ENCODE measurements at places on chromosomes 4 and X.

DNA sequence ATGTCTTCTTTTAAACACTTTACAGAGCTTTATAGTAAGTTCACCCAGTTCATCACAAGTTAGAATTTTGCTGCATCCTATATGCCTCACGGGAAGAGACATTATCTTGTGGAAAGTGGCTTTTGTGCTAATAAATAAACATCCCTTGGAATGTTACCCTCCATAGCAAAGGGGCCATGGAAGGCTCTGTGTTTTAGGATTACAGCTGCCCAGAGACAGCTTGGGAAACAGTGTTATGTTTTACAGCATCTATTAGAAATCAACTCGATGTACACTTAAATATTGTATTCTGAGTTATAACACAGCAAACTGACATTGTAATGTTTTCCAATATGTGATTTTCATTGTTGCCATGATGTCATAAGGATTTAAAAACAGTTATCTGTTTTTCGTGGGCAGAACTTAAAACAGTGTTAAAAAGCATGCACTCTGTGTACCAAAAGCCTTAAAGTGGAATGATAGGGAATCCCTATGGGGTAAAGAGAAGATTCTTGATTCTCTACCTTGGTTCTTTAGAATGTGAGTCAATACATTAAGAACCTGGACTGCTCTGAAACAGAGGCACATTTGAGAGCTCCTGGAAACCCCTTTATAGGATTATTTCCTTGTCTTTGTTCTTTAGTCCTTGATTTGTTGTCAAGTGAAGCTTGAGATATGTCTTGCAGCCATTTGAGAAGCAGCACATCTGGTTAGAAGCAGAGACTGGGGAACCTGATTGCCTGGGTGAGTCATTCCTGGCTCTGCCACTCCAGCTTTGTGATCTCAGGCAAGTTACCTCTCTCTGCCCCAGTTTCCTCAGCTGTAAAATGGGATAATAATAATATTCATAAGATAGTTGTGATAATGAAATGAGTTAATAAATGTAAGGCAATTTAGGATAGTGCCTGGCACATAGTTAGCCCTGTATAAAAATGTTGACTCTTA lies 41.6 kb downstream of the ARHGAP10 start:
- DNase-seq: no peak

DNA sequence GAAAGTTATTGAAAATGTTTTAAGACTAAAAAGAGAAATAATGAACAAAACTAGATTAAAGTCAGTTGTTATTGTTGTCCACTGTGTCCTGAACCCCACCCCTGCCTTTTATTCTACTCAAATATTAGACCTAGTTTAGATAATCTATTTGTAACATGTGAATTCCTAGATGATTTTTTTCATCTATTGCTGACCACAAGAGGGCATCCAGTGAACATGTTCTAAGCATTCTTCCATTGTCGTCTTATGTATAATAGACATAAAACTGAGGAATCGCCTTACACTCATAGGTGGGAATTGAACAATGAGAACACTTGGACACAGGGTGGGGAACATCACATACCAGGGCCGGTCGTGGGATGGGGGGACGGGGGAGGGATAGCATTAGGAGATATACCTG lies 36.4 kb upstream of the HPRT1 start:
- no peak for DNase-seq

DNA sequence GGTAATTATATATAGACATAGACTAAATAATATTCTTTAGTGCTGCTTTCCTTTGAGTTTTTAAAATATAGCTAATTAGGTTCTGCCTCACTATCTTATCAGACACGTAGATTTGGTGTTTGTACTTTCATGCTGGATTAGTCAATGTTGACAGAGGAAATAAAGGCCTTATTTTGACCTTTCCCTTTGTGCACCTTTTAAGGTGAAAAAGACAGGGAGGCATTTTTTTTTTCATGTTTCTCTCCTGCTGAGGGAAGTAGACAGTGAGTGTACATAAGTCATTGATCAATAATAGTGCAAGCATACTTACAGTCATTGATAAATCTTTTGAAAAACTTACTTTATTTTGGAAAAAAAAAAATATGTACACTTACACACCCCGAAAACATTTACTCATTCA lies 467.8 kb downstream of the GRXCR1 start:
- no peak for DNase-seq

DNA sequence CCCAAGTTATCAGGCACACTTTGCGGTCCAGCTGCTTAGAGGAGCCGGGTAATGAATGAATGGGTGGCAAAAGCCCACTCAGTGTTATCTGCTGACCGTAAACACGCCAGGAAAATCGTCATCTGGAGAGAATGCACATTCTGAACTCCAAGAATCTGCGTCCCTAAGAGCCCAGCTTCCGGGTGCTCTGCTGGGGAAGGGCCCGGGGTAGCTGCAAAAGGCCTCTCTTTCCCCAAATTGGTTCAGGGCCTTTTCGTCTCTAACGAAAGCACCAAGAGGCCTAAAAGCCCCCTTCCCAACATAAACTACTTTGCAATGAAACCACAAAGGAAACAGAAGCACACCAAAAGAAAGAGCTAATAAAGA lies 1.6 kb upstream of the SFRP2 start:
- no peak for DNase-seq

DNA sequence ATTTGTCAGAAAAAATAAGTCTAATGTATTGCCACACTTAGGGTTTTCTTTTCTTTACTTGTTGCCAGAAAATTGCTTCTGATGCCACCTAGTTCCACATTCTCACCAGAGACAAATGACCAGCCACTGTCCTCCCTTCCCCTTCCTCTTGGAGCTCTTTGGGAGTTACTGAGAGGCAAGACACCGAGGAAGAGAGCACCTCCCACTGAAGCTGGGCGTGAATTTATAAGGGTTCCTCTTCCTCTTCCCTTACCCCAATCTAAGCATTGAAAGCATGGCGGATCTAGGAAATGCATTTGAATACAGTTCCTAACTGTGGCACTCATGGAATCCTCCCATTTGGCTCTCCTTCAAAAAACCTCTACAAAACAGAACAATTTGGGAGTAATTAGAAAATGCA lies 30.0 kb downstream of the ANXA3 start:
- DNase-seq: no peak

GRCh38 chr4:53531585-53532224 lies 59.6 kb downstream of the LNX1 start:
- no peak for DNase-seq

DNA sequence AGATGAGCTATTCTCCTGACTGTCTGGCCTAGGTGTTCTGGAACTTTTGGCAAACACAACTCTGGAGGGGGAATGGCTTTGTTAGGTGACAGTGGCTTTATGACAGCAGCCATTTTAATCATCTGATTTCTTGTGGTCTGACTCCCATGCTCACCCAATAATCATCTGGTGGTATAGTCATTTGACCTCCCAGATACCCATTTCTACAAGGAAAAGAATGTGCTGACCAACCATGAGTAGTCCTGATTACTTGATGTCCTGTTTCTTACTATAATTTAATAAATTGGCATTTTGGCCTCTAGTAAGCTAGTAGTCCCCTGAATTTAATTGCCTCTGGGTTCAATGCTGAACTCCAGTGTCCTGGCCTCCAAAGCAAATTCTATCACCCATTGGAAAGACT lies 109.9 kb upstream of the DUSP21 start:
- no peak for DNase-seq

DNA sequence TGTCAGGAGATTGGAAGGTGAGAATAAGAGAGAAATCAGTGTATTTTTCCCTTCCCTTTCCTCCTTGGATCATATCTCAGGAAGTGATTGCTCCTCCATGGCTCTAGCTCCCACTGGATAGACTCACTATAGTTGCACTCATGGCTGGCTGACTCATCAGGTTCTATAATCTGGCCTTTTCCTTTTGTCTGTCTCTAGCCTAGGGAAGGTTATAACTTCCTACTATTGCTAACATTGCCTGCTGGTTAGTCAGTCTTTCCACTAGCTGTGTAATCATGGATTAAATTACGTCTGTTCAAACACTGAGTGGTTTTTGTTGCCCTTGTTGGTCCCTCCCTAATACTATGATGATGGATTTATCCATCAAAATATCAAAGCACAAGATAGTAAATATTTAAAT lies 195.5 kb upstream of the VEGFC start:
- no peak for DNase-seq

- no peak for DNase-seq
These were observed 66.5 kb upstream of the TMEM184C start for GRCh38 chr4:147550626-147551246.

DNA sequence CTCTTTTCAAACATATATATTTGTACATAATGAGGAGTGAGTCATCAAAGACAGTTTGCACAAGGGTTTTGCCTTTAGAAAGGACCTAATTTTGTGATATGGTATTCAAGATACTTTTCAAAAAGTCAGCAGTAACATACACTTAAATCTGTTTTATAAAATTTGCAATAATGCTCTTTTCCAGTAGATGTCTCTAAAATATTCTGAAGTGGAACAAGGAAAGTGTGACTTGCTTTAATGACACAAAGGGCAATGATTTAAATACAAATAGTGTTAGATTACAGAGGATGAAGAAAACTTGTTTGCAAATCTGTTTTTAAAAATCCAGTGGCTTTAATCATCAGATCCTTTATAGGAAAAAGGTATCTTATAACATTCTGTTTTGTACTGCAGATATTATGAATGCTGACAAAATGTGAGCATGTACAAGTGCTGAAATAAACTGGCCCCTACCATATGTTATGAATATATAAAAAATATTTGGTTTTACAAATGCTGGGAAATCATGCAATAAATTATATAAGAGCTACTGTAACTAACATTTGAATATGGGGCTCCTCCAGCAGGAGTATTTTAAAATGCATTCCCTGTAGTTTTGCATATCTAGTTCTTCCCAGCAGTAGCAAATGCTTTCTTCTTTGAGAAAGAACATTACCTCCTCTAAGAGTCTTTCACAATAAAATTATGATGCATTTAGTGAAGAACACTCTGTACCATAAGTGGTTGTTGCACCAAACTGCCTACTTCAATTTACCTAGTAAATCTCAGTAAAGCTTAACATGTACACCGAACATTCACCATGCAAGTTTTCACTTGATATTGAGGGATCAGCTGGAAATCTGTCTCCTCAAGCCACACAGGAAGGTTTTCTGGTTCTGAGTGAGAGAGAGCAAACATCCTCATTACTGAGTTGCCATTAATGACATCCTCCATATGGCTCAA lies 20.2 kb downstream of the MMRN1 start:
- DNase-seq: no peak

DNA sequence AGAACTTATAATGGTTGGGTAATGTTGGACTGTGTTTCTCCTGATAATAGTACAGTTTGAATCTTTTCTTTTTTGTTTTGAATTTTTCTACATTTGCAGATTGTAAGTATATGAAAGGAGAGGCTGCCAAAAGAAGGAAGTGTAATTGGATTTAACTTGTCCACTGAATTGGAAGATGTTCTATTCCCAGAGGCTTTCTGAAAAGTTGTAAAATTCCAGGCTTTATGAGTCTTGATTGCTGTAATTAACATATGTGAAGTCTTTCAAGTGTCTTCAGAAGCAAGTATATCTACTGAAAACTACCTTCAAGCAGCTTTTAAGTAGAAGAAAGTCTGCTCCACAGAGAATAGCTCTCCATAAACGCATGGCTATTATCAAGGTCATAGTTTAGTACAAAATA lies 2456.4 kb downstream of the PCDH7 start:
- no peak for DNase-seq

- DNase-seq: no peak
These were observed 197.4 kb downstream of the NWD2 start for GRCh38 chr4:37442062-37442323.

DNA sequence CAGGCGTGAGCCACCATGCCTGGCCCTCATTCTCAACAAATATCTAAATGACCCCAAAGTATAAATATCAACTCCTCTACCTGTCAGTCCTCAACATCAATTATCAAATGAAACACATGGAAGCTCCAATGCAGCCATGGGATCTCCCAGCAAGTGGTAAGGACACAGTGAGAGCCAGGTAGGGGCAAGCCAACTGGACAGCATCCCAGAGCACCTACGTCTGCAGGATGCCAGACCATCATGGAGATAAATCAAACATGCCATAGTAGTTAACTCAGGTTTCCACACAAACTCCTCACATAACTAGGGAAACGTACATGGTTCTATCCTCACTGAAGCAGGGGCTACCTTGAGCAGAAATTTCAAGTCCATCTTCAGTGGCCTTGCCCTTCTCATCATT lies 159.9 kb upstream of the MED14 start:
- no peak for DNase-seq

DNA sequence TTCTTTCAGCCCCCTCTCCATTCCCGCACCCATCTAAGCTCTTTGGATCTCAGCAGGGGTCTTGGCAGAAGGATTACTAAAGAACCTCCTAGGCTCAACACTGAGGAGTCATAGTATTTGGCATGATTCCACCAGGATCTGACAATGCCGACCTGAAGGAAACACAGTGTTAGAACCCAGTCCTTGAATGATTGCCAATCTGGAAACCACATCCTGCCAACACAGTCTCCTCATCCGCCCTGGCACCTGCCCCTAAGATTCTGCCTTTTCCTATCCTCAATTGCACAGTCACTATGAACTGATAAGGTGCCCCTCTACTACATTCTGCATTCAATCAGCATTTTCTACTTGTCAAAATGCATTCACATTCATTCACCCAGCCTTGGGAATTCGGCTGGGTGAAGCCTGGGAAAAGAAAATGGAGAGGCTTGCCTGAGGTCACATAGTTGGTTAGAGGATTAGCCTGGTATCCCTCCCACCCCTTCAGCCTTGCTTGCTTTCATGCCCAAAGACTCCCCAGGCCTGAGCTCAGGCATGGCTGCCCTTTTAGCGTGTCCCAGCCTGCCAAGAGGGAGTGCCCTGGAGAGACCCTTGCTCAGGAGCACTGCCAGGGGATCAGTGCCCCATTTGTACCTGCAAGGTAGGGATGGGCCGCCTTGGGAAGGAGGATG lies 2.2 kb upstream of the CLDN2 start:
- DNase-seq: no peak

DNA sequence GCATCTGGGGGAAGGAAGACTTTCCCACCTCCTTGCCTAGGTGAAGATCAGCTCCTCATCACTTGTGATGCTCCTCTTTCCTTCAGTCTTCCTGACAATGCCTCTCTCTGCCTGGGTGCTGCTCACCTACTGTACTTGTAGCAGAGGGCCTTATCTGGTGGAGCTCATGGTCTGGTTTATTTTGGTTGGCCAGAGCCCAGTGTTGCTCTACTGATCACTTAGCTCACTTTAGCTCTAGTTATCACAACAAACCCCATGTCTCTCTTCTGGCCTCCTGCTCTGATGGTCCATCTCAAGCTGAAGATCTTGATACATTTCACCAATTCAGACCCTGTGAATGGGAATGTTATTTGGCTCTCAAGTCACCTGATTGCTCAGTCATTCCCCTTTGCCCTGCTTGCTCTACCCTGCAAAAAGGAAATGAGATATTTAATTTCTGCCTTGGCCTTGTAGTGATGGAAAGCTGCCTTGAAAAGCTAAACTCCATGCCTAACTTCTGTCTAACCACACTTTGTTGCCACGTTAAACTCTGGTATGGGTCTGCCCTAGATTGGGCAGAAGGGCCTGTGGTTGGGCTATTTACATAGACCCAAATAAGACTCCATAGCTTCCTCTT lies 30.3 kb upstream of the ADH1C start:
- no peak for DNase-seq

GRCh38 chr4:55926610-55927009 lies 22.1 kb upstream of the CEP135 start:
- no peak for DNase-seq
